ENCODE measurements at places on chromosomes 6 and 20.

DNA sequence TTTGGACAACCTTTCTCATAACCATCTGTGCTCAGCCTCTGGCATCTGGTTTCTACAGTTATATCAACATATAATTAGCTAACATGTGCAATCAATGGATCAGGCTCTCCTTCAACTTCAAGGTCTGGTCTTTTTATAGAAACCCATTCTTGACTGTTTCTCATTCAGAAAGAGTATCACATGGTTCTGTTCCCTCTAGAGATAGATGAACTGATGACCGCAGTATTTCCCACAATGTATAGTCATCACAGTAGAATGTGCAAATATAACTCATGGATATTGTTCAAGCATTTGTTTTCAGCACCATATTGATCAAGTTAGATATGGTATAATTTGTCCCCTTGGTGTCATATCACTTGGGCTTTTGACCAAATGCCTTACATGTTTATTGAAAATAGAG is 656.2 kb downstream of the FRK start:
- DNase-seq, result no peak

DNA sequence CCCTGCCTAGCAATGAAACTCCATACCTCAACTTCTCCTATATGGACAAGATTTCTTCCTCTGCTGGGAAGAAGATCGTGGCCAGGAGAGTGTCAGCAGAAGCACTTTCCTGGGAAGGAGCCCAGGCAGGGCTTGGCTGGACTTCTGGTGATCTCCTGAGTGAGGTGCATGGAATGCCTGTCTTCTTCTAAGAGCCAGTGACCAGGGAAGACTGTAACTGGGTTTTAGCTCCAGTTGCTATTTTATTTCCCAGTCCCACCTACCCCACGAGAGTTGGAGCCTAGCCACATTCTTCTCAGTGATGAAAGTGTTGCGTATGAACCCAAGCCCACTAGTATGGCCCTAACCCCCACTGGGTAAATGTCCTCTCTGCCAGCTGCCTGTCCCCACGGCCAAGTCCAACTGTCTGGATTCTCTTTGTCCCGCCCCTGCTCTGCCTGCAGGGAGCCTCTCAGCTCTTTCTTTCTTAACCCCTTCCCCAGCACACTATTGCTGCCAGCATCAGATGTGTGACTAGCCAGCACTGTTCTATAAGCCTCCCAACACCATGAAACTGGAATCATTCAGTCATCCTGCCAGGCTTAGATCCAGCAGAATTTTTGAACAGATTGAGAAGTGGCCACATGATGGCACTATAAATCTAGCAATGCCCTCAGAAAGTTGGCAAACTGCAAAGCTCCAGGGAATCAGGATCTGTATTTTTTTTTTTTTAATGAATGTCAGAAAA is 69.8 kb upstream of the FAM184A start:
- DNase-seq, result peak; percentile 14

DNA sequence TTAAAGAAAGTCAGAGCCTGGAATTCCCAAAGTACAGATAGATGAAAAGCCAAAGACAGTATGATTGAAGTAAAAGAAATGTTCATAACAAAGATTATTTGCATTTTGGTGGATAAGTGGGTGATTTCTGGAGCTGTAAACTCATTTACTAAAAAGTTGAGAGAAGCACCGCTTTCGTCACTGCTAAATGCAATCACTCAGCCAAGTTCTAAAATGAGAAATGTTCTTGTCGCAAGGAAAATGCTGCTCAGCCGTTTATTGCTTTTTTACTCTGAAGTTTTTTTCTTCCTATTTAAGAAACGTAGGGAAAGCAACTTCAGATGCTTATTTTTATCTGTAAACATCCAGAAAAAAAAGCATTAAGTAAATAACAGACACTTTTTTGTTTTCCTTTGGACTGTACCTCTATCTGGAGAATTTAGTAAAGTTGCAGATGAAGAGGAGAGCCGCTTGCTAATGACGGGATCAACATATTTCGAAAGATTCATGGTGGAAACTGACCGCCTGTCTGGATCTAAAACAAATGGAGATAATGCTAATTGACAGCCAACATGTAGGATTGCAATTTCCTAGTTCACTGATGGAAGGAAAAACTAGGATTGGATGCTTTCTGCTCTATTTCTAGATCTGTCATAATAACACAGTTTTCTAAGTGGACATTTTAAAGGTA is 93.8 kb upstream of the BCLAF1 start:
- DNase-seq, result no peak

GRCh38 chr6:146287691-146288369 is 255.8 kb upstream of the RAB32 start:
- DNase-seq, result no peak

DNA sequence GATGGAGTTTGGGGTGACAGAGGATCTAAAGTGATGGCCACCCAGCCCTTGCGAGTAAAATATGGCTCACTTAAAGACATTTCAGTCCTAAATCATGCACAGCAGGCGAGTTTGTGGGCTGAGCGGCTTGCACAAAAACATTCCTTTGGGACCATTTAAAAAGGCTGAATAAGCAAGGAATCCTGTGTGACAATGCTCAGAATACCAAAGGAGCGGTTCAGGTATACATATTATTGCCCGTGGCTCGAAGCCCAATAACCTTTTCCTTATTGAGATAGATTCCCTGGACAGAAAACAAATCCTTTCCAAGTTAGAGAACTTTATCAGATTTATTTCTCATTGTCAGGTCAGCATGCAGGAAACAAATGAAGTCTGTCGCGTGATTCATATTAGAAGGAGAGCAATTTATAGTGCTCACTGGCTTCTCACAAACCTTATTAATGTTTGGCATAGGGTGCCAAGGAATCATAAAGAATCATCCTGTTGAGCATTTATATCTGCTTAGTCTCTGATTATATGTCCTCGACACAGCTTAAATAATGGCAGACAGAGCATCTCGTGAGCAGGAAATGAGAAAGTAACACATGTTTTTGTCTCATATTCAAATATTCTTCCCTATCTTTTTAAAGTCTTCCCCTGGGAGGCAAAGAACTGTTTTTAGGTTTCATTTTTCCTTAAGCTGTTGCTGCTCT is 121.3 kb downstream of the TRMT11 start:
- DNase-seq, result no peak

DNA sequence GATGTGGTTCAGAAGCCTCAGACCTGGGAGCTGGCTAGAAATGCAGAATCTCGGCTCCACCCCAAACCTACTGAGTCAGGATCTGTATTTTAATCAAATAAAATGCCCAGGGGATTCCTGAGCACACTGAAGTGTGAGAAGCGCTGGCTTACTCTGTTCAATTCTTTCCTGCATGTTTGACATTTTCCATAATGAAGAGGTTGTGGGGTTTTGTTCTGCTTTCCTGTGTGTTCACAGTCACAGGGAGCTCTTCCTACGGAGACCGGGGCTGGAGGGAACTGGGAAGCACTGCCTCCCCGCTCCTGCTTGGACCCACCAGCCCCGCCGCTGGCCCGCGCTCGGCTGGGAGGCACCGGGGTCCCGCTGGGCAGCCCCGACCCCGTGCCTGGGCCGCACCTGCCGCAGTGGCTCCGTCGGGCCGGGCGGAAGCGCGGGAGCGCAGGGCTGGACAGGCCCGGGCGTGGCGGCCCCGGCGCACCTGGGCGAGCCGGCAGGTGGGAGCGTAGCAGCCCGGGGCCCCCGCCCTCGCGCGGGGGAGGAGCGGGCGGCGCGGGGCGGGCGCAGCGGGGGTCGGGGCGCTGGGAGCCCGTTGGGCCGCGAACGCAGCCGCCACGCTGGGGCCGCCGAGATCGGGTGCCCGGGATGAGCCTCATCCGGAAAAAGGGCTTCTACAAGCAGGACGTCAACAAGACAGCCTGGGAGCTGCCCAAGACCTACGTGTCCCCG is at the start of gene MAPK13:
Gene MAPK13, plus strand, starts transcription at position 573 of the 726 bp plus-strand sequence. Its CDS starts 70 bp downstream, at position 643.
- no peak for DNase-seq

DNA sequence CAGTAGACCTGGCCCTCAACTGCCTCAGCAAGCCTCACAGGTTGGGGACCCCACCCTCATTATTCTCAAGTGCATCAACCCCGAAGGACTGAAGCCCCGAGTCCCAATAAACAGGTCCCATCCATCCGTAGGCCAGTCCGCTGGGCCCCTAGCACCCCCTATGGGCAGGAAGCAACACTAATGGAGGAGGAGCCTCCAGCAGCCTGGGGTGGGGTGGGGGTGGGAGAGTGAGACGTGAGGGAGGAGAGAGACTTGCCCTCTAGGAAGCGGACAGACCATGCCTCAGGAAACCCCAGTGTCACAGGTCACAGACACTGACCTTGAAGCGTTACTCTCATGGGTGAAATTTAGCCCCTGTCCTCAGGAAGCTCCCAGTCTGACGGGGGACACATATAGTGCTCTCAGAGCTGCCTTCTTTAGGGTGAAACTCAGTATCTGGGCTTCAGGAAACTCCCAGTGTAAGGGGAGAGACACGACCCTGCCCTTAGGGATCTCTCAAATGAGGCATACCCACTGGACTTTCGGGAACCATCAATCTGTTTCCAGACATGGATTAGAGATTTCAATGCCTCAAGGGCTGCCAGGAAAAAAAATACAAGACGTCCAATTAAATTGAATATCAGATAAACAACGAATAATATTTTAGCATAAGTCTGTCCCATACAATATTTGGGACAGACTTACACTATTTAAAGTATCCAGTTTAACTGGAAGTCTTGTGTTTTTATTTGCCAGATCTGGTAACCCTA is 125.8 kb downstream of the MRPL14 start:
- no peak for DNase-seq

GRCh38 chr6:101231606-101232235 is 161.8 kb upstream of the GRIK2 start:
- no peak for DNase-seq

- no peak for DNase-seq
These were observed 26.1 kb upstream of the TINAG start for GRCh38 chr6:54282186-54282585.

- DNase-seq, result no peak
These were observed 65.8 kb upstream of the JAG1 start for GRCh38 chr20:10739566-10739965.

GRCh38 chr6:48859562-48860123 is 603.4 kb downstream of the MMUT start:
- no peak for DNase-seq

- DNase-seq, result peak; percentile 29
These were observed 69.6 kb downstream of the TBXT start for GRCh38 chr6:166097914-166098522.

DNA sequence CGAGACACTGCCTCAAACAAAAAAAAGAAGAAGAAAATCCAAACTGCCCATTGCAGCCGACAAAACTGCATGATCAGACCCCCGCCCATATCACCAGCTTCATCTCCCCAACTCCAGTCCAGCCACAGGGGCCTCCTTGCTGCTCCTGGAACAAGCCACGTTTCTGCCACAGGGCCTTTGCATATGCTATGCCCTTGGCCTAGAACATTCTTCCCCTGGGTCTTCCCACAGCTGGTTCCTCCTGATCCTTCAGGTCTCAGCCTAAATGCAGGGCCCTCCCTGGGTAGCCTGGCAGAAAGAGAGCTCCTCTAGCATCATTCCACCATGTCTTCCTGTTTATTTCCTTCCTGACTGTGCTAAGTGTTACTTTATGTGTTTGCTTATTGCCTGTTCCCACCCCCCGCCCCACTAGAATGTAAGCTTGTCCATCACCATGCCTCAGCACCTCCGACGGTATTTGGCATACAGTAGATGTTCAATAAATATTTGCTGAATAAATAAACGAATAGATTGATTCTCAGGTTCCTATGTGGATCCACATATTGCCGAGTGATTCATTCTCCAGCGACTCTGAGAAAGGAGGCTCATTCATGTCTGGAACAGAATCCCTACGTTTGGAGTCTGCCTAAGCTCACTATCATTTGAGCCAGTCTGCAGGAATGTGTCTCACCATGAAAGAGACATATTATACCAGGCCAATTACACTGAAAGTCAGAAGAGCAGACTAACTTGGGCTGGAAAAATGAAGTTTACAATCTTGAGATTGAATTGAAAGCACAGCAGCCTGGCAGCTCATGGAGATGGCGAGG is 56.1 kb downstream of the NFATC2 start:
- DNase-seq, result no peak

GRCh38 chr6:125245523-125246264 is 56.1 kb downstream of the HDDC2 start:
- no peak for DNase-seq

GRCh38 chr6:87806635-87807034 is 104.6 kb upstream of the AKIRIN2 start:
- no peak for DNase-seq

- DNase-seq, result no peak
These were observed 4.6 kb upstream of the NKX2-2 start for GRCh38 chr20:21518292-21518991.

DNA sequence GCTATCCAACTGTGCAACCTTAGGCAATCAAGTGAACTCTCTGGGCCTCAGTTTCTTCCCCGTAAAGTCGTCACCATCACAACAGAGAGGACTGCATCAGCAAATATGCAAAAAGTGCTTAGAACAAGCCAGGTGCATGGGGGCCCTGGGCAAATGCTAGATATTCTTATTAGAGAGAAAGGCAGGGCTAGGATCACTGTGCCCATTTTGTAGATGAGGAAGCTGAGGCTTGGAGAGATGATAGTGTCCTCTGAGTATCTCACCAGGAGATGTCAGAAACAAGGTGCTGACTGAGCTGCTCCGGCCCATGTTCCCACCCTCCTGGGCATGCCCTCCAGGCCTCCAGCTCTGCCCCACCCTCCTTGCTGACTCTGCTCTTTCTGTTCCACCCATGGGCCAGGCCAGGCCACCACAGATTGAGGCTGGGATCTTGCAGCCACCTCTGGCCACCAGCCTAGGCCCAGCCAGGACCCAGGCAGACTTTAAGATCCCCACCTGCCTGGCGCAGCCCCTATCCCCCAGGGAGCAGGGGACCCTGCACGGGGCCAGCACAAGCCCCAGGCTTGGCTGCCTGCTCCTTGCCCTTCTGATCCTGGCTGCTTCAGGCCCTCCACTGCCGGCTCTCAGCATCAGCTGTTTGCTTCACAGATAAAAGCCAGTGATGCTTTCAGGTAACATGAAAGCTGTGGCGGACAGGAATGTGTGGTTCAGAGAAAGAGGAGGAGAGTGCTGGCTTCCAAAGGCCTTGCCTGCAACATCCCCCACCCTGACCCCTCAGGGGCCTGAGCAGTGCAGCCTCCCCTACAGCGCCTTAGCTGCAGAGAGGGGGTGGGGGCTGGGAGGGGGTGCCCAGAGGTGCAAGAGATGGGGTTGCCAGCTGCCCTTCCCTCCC is 47.6 kb downstream of the GRM4 start:
- DNase-seq, result no peak

DNA sequence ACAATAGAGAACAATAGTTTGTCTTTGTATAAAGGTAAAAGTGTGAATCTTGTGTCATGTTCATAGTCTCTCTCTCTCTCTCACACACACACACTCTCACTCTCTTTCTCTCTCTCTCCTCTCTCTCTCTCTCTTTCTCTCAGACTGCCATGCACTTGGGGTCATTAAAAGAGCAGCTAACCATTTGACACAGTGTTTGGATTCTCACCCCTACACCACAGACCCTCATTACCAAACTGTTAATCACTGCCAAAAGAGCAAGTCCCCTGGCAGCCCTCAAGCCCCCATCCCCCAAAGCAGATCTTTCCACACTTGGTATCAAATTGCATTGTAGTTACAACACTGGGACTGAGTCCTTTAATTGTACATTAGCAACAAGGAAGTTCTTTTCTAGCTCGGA is 305.8 kb upstream of the RSPO3 start:
- DNase-seq, result no peak

GRCh38 chr6:50270415-50270814 is 220.7 kb upstream of the DEFB112 start:
- no peak for DNase-seq

GRCh38 chr20:48747840-48748414 is 79.9 kb downstream of the PREX1 start:
- DNase-seq, result no peak
